OCI-LY7 (cell line): ENCODE measurements at places on chromosomes 16 and 17.
A peak's percentile ranks its signal among the peaks of the same experiment; 100 is the strongest.

- DNase-seq = no peak
Measured at GRCh38 chr16:64532691-64533090, 589.2 kb downstream of the CDH11 start.

DNA sequence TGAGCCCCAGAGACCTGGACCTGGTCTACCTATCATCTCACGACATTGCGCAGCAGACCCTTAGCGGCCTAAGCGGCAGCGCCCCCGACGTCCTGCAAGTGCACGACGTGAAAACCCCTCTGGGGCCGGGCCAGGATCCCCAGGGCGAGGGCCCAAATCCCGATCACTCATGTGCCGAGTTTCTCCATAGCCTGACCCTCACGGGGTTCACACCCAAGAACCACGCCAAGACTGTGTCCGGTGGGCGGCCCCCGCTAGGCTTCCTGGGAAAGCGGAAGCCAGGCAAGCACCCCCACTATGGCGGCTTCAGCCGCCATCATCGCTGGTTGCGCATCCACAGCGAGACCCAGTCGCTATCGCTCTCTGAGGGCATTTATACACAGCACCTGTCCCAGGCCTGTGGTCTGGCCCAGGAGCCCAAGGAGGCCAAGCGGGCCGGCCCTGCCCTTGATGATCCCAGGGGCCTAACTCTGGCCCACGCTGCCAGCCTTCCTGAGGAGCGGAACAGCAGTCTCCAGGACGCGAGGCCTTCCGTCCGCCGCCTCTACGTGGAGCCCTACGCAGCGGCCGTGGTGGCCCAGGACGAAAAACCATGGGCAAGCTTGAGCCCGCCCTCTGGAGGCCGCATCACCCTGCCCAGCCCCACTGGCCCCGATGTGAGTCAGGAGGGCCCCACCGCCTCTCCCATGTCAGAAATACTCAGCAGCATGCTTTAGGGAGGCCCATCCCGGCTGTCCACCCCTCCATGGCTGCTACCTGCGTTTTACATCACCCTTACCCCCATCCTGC, 82.8 kb upstream of the NOG start:
- no peak for DNase-seq

- DNase-seq = peak; percentile 61
Measured at GRCh38 chr17:74639704-74640151, 16.2 kb upstream of the CD300E start.

DNA sequence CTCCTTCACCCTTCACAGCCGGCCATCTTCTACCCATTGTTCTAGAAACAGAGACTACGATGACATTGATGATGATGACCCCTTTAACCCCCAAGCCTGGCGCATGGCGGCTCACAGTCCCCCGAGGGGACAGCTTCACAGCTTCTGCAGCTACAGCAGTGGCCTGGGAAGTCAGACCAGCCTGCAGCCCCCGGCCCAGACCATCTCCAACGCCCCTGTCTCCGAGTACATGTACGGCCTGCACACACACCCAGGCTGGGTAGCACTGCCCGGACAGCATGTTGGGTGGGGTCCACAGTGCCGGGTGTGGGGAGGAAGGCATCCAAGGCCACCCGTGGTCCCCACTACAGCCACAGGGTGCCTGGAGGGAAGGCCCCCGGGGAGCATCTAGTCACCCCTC, 21.0 kb upstream of the DNAI2 start:
- no peak for DNase-seq

- DNase-seq = no peak
Measured at GRCh38 chr17:81651692-81652091, 4.7 kb downstream of the PDE6G start.

DNA sequence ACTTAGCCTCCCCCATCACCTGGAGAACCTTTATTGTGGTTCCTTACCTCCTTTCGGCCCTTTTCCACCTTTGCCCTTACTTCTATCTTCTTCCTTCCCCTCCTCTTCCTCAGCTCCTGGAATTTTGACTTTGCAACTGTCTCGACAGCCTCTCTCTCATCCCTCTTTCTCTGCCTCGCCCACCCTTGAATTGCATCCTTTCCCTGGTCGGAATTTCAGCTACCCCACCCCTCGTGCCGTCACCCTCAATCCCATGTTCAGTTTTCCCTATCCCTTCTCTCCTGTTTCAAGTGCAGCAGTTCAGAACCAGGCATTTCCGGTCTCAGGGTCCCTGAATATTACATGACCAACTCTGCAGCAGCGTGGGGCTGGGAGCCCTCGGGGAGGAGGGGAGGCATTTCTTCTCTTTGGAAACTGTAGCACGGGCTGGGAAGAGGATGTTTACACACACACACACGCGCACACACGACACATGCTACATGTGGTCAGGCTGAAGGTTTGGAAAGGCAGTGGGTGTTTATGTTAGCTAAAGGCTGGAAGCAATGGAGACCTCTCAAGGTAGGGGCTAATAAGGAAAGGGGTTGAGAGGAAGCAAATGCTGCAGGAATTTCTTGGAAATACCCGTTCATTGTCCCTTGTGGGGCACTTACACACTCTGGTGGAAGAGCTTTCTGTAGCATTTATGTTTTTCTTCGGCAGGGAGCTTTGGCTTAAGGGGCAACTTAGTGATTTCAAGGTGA, 971 bp downstream of the MINK1 start:
- peak; percentile 26 for DNase-seq

DNA sequence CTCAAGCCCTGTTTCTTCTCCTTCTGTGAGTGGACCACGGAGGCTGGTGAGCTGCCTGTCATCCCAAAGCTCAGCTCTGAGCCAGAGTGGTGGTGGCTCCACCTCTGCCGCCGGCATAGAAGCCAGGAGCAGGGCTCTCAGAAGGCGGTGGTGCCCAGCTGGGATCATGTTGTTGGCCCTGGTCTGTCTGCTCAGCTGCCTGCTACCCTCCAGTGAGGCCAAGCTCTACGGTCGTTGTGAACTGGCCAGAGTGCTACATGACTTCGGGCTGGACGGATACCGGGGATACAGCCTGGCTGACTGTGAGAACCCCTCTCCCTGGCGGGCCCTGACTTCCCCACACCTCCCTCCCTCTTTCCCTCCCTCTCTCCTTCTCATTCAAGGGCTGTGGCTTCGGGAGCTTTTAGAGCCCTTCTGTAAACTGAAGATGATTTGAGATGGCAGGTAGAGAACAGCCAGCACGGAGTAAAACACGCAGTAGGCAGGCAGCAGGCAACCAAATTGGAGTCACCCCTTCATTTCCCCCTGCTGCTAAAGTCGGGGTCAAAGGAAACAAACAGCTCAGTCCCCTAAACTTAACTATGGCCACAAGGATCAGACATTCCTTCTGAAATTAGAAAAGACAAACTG, 3.9 kb downstream of the SPACA3 start:
- DNase-seq = no peak

- no peak for DNase-seq
Measured at GRCh38 chr17:1173432-1174262, 6.1 kb downstream of the ABR start.

DNA sequence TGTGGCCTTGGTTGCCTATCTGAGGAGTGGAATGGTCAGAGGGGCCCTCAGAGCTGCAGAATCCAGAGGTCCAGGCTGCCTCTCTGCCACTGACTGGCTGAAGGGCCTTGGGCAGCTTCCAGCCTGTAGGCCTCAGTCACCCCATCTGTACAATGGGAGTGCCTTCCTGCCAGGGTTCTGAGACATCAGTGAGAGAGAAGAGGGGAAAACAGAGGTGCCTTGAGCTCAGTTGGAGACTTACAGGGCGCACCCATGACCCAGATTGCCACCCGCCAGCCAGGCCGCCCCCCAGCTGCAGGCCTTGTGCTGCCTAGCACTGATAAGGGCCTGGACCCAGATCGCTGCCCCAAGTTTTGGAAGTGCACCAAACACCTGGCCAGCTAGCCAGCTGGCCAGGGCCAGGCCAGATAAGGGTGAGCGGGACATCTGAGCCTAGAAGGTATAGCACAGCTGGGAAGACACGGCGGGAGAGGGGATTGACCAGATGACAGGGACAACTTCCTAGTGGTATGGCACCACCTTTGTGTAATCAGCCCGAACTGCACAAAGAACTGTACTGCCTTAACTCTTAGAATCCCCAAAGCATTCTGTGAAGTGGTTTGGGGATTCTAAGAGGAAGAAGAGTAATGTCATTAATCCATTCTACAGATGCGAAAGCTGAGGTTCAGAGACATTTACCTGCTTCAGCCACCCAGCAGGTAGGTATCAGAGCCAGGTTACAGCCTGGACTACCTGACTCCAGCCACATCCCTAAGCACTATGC, 1.4 kb downstream of the SLC4A1 start:
- no peak for DNase-seq

- DNase-seq = no peak
Measured at GRCh38 chr16:86424985-86425384, 85.3 kb upstream of the FOXF1 start.

GRCh38 chr17:37413875-37414519, 7.3 kb downstream of the TADA2A start:
- DNase-seq = no peak

GRCh38 chr16:73183611-73184092, 135.7 kb upstream of the ZFHX3 start:
- DNase-seq = no peak

GRCh38 chr17:68507576-68507975, 4.7 kb upstream of the PRKAR1A start:
- DNase-seq = no peak

GRCh38 chr16:53711390-53711789, 7.4 kb downstream of the FTO start:
- DNase-seq = no peak

DNA sequence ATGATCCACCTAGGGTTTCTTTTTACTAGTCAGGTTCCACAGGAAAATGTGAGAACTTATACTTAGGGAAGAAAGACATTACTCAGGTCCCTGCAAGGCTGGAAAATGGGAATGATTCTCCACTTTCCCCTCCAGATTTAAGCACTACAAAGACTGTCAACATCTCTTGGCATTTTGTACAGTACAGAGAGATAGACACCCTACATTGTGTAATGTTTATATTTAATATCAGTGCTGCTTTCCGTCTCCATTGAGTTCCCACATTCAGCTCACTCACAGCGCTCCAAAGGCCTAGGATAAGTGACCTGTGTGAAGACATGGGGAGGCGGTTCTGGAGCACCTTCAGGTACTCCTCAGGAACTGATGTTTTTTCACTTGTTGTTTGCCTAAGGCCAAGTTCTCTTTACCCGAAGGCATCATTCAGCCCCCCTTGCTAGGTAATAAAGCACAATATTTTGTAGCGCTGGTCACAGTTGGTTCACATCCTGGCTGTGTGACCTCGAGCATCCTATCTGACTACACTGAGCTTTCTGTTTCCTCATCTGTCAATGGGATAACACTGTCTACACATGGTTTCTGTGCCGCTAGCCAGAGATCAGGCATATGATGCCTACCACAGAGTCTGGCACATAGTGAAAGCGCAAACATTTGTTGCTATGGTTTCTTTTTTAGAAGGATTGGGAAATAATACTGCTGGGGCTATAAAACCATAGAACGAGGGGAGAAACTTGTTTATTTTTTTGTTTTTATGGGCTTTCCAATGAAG, 226.6 kb downstream of the ZFHX3 start:
- DNase-seq = no peak

DNA sequence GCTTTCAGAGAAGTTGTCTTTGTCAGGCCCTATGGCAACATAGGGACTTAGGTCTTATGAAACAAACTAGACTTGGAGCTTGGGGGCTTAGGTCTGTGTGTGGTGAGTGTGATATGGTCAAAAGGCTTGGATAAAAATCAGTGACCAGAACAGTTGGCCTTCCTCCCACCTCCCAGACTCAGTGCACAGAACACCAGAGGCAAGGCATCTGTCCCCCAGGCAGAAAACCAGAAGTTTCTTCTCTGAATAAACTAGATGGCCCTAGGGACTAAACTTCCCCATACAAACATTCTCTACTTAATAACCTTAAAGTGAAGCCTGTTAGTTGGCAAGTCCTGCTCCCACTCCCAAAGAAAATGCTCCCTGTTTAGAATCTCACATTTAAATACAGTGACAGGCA, 39.2 kb upstream of the PMFBP1 start:
- DNase-seq = no peak

DNA sequence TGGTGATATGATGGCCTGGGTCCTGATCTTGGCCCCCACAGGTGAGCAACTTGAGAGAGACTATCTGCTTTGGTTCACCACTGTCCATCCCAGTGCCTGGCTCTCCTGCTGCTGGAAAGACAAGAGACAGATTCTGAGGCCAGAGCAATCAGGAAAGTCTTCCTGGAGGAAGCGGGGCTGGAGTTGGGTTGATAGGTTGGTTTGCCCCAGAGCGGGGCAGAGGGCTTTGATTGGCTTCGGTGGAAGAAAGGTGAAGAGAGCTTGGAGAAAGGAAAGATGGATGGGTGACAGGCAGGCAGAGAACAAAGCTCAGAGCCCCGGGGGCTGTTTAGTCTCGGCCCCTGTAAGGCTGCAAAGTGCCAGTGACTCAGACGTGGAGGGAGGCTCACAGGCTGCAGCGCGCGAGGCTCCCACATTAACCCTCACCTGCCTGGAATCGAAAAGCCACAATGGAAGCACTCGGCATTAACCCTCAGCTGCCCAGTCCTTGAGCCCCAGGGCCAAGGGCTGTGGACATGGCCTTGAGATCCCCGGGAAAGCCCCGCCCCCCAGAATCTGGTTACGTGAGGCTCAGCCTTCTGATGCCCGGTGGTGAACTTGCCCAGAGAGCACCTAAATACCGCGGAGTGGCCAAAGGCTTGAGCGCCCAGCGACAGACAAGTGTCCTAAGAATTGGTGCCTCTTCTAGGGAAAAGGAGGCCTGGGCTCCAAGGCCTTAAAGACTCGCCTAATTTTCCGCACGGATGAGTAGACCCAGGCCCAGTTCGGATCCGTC, 996 bp upstream of the CPNE2 start:
- no peak for DNase-seq

DNA sequence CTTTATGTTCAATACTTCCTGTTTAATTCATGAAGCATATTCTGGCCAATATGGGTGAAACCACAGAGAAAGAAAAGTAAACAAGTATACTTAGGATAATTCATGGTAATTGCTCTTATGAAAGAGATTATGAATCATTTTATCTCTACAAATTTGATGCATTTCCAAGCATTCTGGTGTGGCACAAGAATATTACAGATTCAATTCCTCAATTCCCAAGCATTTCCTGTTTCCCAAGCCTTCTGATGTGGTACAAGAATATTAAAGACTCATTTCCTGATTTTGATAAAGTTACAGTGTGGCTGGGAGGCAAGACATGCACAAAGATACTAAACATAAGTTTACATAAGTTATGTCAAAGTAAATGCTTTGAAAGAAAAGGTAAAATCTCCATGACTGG, 126.1 kb upstream of the NUDT7 start:
- no peak for DNase-seq

DNA sequence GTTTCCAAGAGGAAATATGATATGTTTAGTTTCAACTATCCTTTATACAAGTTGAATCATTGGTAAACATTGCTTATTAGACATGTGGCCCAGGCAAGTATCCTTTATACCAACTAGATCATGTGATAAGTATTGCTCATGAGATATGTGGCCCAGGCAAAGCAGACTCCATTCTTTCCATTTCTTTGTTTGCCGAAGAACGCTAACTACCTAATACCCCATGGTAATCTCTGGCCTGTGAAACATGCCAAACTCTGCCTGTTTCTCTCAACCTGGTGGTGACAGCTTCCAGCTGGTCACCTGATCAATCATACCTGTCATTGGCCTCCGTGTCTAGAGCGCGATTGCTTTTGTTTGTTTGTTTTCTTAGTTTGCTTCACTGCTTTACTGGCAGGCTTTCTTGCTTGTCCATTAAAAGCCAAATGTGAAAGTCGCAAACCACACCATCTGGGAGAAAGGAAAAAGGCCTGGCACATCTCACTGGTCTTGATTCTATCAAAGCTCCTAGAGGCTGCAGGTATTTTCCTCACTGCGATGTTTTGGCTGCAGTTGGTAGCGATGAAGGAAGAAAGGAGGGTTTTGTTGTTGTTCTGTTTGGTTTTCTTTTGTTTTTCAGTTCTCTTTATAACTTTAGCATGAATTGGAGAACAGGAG, 686.2 kb downstream of the KCNJ2 start:
- no peak for DNase-seq

- no peak for DNase-seq
Measured at GRCh38 chr17:13437966-13438779, 163.6 kb downstream of the HS3ST3A1 start.
